Breast epithelium (tissue), 4 donors: ENCODE measurements at places on chromosomes 6 and 20.

GRCh38 chr6:91126876-91127275 is 540.0 kb upstream of the MAP3K7 start:
- H3K36me3 ChIP-seq: no peaks in the 10 kb centered on the region
- no peaks in the 10 kb centered on the region for H3K4me1 ChIP-seq
- H3K27ac ChIP-seq: no peak overlapping the region

GRCh38 chr6:148836751-148837150 is 89.9 kb downstream of the UST start:
- H3K4me3 ChIP-seq: no peak overlapping the region
- H3K27me3 ChIP-seq: no peaks in the 10 kb centered on the region
- DNase-seq: no peak
- no peaks in the 10 kb centered on the region for H3K4me1 ChIP-seq
- no peaks in the 10 kb centered on the region for H3K36me3 ChIP-seq

DNA sequence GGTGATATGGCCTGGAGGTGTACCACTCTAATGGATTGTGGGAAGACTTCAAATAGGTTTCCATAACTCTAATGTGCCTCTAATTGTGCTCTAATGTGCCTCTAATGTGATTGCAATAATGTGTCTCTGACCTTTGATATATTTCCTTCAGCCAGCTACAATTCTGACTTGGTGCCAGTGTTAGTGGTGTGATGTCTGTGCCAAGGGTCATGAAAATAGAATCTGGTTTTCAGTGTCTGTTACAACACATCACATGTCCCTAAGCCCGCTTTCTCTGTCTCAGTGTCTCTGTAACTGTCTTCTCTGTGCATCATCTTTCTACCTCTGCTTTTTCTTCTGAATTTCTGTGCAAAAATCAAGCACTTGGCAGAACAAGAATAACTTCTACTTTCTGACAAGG is 77.2 kb upstream of the ECI2 start:
- no peaks in the 10 kb centered on the region for H3K27me3 ChIP-seq
- H3K4me1 ChIP-seq: no peaks in the 10 kb centered on the region
- no peaks in the 10 kb centered on the region for H3K36me3 ChIP-seq
- H3K4me3 ChIP-seq: no peak overlapping the region

DNA sequence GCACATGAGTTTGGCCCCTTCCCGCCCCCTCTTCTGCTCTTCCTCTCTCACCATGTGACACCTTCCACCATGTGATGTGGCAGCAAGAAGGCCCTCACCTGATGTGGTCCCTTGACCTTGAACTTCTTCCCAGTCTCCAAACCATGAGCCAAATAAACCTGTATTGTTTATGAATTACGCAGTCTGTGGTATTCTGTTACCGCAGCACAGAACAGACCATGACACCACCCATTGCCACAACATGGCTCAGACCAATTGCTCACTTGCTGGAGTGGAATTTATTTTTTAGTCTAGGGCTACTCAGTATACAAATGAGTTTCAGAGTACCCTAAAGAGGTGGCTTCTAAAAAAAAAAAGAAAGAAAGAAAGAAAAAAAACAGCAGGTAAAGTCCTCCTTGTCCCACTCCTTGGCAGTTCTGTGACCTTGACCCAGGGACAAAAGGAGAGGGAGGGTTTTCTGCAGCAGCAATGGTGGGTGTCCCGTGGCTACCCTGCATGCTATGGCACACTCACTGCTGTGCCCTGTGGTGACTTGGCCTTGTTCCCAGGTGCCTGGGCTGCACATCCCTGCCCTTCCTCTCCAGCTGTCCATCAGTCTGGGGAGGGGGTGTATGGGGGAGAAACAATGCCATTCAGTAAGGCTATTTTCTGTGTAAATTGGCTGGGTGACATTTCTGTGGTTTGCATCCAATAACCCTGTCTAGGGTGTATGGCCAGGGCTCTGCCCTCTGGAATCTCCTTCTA is 5.4 kb upstream of the VSX1 start:
- H3K36me3 ChIP-seq: no peaks in the 10 kb centered on the region
- no peak overlapping the region for H3K27ac ChIP-seq
- H3K27me3 ChIP-seq: no peaks in the 10 kb centered on the region
- H3K4me1 ChIP-seq: no peaks in the 10 kb centered on the region

DNA sequence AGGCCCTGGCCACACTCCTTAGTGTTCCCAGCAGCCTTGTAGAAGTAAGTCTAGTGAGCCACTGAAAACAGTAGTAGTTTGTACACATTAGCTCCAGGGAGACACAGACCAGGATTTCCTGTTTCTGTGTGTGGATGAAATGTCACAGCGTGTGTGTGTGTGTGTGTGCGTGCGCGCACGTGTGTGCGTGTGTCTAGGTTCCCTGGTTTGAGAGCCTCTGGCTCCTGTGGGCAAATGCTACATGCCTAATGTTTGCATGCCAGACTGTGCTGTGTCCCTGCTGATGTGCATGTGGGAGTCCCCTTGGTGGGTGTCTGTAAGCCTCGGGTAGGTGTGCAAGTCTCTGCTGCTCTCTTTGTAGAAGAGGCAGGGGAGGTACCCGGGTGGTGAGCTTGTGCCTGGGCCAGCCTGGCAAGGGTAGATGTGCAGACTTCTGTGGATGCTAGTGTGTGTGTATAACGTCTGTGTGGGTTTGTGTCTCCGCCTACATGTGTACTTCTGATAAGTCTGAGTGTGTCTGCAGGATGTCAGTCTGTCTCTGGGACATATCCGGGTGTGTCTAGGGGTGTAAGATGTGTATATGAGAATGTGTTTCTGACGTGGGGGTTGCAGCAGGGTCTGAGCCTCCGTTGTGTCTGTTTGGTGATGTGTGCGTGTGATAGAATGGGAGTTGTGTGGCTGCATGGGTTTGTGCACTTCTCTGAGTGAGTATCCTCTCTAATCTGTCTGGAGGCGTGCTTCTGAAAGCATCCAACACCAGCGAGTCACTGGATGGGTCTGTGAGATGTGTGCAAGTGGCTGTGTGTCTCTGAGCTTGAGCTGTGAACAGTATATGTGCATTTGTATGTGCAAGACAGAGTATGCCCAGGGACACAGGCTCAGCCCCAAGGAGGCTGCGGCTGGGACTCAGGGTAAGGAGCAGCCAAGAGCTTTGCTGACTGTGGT is 19.0 kb upstream of the TLDC2 start:
- H3K36me3 ChIP-seq: no peaks in the 10 kb centered on the region
- H3K27me3 ChIP-seq: no peaks in the 10 kb centered on the region
- no peak overlapping the region for H3K4me3 ChIP-seq
- DNase-seq: no peak

GRCh38 chr6:156383059-156383458 is 394.1 kb upstream of the ARID1B start:
- H3K4me1 ChIP-seq: no peaks in the 10 kb centered on the region
- DNase-seq: no peak
- H3K4me3 ChIP-seq: no peak overlapping the region
- no peaks in the 10 kb centered on the region for H3K27me3 ChIP-seq
- no peak overlapping the region for H3K27ac ChIP-seq
- no peaks in the 10 kb centered on the region for H3K36me3 ChIP-seq

- no peak overlapping the region for H3K4me3 ChIP-seq
- H3K27me3 ChIP-seq: no peaks in the 10 kb centered on the region
- peaks cover 3% of the 10 kb centered on the region for H3K36me3 ChIP-seq
- H3K4me1 ChIP-seq: no peaks in the 10 kb centered on the region
- no peak for DNase-seq
Measured at GRCh38 chr6:35356391-35356790, 14.0 kb downstream of the PPARD start.

- no peak overlapping the region for H3K4me3 ChIP-seq
- no peaks in the 10 kb centered on the region for H3K27me3 ChIP-seq
- no peaks in the 10 kb centered on the region for H3K36me3 ChIP-seq
- no peak overlapping the region for H3K27ac ChIP-seq
Measured at GRCh38 chr6:131112249-131112648, 23.0 kb upstream of the AKAP7 start.

DNA sequence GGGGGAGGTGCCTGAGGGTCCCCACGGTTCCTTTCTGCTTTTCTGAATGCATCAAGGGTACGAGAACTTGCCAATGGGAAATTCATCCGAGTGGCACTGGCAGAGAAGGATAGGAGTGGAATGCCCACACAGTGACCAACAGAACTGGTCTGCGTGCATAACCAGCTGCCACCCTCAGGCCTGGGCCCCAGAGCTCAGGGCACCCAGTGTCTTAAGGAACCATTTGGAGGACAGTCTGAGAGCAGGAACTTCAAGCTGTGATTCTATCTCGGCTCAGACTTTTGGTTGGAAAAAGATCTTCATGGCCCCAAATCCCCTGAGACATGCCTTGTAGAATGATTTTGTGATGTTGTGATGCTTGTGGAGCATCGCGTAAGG is 226.4 kb downstream of the SMOC2 start:
- no peaks in the 10 kb centered on the region for H3K36me3 ChIP-seq
- no peak overlapping the region for H3K27ac ChIP-seq
- no peaks in the 10 kb centered on the region for H3K27me3 ChIP-seq
- no peak for DNase-seq

- no peak overlapping the region for H3K27ac ChIP-seq
- H3K4me3 ChIP-seq: no peak overlapping the region
- H3K4me1 ChIP-seq: no peaks in the 10 kb centered on the region
Measured at GRCh38 chr6:169906004-169906687, 154.7 kb downstream of the ERMARD start.

DNA sequence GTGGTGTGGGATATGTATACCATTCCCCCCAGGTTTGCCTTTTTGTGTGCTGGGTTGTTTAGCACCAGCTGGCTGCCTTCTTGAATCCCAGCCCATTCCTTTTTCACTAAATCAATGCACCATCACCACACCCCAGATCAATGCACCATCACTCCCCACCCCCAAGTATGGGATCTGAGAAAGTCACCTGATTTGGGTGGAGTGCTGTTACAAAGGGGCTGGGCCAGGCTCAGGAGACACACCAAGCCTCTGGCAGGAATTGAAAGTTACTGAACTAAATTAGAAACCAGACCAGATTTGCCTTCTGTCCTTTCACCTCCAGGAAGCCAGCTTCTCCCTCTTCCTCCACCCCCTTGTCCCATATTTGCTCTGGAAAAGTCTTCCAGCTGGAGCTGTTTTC is 19.6 kb upstream of the PKHD1 start:
- no peak overlapping the region for H3K27ac ChIP-seq
- no peaks in the 10 kb centered on the region for H3K36me3 ChIP-seq
- no peak overlapping the region for H3K4me3 ChIP-seq
- H3K4me1 ChIP-seq: no peaks in the 10 kb centered on the region
- H3K27me3 ChIP-seq: no peaks in the 10 kb centered on the region

DNA sequence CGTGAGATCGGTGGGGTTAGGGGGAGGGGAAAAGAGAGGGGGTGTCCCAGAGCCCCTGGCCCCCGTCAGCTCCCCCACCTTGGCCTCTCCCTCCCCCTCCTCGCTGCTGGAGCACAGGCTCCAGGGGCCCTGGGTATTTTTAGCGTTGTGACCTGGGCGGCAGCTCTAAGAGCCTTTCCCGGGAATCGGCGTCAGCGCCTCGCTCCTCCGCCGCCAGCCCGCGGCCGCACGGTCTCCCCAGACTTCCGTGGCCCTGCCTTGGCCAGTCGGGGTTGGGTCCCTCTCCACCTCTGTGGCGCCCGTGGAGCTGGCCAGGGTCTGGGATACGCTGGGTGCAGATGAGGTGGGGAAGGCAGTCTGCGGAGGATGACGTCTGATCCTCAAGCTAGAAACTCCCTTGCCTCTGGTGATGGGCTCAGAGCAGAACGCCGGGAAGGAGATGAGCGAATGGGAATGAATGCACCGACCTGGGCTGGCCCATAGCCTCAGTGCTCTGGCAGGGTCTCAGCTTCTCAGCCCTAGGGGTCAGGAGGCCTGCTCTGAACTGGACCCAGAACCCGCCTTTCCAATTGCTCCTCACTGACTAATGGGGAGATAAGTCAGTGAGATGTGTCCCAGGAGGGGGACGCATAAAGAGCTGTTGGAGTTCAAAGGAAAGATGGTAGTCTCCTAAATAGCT is 883 bp upstream of the DBNDD2 start:
- H3K36me3 ChIP-seq: no peaks in the 10 kb centered on the region
- peak overlapping the region; percentile 88 for H3K4me3 ChIP-seq
- no peaks in the 10 kb centered on the region for H3K4me1 ChIP-seq
- H3K27ac ChIP-seq: peak overlapping the region; percentile 93
- H3K27me3 ChIP-seq: no peaks in the 10 kb centered on the region
- no peak for DNase-seq

DNA sequence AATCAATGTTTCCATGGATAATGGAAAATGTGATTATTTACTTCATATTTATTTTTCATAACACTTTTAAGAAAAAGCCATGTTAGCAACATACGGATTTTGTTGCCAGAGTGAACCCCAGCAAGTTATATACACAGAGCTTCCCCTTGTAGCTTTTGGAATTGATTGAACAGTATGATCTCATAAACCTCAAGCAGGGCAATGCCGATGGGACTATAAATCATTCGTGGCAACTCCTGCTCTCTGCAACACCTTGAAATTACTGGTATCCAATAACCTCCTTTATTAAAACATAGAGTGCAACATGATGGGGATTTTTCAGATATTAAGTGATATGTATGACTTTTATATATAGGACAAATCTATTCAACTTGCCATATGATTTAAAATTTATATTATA is 428.5 kb downstream of the KHDRBS2 start:
- no peaks in the 10 kb centered on the region for H3K36me3 ChIP-seq
- no peaks in the 10 kb centered on the region for H3K4me1 ChIP-seq

- H3K4me3 ChIP-seq: no peak overlapping the region
- no peaks in the 10 kb centered on the region for H3K4me1 ChIP-seq
- H3K36me3 ChIP-seq: no peaks in the 10 kb centered on the region
- DNase-seq: no peak
- no peaks in the 10 kb centered on the region for H3K27me3 ChIP-seq
- no peak overlapping the region for H3K27ac ChIP-seq
Measured at GRCh38 chr20:45181639-45182038, 6.9 kb downstream of the PI3 start.

- H3K4me3 ChIP-seq: peak overlapping the region; percentile 68
- no peaks in the 10 kb centered on the region for H3K27me3 ChIP-seq
- H3K27ac ChIP-seq: peak overlapping the region; percentile 49
- H3K4me1 ChIP-seq: peaks cover under 1% of the 10 kb centered on the region
- no peak for DNase-seq
- H3K36me3 ChIP-seq: peaks cover 16% of the 10 kb centered on the region
Measured at GRCh38 chr6:43509142-43509983, 783 bp downstream of the LRRC73 start.

GRCh38 chr6:2862712-2863181 is 21.1 kb upstream of the SERPINB1 start:
- H3K4me3 ChIP-seq: no peak overlapping the region
- no peak for DNase-seq
- H3K27ac ChIP-seq: no peak overlapping the region
- no peaks in the 10 kb centered on the region for H3K4me1 ChIP-seq
- H3K27me3 ChIP-seq: no peaks in the 10 kb centered on the region

DNA sequence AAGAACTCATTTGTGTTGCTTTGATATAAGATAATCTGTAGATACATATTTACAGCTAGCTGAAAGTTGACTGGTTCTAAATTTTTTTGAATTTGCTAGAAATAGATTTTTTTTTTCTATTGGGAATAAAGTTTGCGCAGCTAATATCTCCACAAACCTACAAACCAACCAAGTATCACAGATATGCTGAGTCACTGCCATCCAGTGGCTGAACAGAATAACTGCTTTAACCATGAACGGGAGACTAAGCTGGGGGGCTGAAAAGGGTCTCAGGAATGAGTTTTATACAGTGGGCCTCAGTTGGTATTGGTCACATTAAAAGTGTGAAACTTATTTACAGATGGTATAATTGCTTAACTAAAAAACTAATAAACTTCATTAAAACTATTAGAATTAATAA is 326.7 kb upstream of the CNR1 start:
- H3K27me3 ChIP-seq: no peaks in the 10 kb centered on the region
- no peak for DNase-seq
- no peak overlapping the region for H3K27ac ChIP-seq
- H3K4me1 ChIP-seq: no peaks in the 10 kb centered on the region
- H3K36me3 ChIP-seq: no peaks in the 10 kb centered on the region

GRCh38 chr6:17413313-17413750 is 19.9 kb downstream of the CAP2 start:
- H3K27me3 ChIP-seq: no peaks in the 10 kb centered on the region
- H3K36me3 ChIP-seq: no peaks in the 10 kb centered on the region
- H3K4me3 ChIP-seq: no peak overlapping the region
- H3K27ac ChIP-seq: no peak overlapping the region
